ENCODE measurements at places on chromosomes 2 and 18.

GRCh38 chr2:47225061-47225783 is 70.1 kb upstream of the STPG4 start:
- DNase-seq = peak; percentile 51

DNA sequence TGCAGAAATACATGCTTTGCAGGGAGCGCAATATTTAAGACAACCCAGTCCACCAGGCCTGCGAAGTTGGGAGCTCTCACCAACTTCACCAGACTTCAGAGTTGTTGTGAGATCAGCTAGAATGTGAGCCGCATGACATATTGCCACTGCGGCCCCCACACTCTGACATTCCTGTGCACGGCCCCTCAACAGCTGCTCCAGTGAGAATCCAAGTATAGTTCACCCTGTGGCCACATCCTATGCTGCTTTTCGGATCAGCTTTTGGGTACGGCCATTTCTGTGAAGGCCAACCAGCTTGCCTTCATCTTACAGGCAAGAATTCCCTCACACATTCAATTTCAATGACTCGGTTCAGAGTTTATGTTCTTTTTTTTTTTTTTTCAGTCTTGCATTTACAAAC is 177.8 kb downstream of the SOX11 start:
- DNase-seq = no peak

- DNase-seq = no peak
Measured at GRCh38 chr2:228827056-228827700, 443.9 kb downstream of the PID1 start.

DNA sequence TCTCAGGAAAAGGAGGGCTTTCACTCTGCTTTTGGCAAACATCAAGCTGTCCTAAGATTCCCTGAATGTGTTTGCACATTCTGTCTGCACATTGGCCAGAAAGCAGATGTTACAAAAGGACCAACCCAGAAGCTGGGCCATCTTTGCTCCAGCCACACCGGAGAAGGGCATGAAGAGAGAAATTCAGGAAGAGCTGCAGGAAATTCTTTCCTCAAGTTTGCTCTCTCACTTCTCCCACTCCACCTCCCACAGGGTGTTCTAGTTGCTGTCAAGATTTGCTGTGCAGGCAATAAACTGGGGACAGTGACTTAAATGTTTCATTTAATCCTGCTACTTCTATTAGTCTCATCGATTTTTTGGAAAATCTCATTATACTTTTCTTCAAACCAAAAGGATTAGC is 137.7 kb upstream of the UNC80 start:
- no peak for DNase-seq

- DNase-seq = no peak
Measured at GRCh38 chr2:176560296-176560695, 291.1 kb downstream of the MTX2 start.

GRCh38 chr2:39696101-39696553 is 30.4 kb downstream of the TMEM178A start:
- DNase-seq = peak; percentile 66

GRCh38 chr18:23805898-23806297 is 116.6 kb downstream of the LAMA3 start:
- no peak for DNase-seq

- DNase-seq = no peak
Measured at GRCh38 chr2:199196686-199197085, 261.1 kb downstream of the SATB2 start.

GRCh38 chr2:10406491-10407188 is 41.5 kb downstream of the ODC1 start:
- no peak for DNase-seq

DNA sequence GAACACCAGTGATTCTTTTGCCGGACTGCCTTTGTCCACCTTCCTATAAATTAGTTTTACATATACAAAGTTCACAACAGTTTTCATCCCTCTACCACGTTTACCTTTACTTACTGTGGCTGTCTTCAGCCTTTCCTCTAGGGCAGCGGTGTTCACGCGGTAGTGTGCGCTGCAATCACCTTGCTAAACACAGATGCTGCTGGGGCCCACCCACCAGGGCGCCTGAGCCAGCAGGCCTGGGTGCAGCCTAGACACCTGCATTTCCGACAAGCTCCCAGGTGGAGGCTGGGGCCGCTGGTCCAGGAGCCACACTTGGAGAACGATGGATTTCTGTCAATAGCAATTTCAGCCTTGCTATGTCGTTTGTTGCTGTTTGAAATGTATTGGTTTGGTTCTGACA is 83.1 kb downstream of the NDUFA10 start:
- DNase-seq = no peak

DNA sequence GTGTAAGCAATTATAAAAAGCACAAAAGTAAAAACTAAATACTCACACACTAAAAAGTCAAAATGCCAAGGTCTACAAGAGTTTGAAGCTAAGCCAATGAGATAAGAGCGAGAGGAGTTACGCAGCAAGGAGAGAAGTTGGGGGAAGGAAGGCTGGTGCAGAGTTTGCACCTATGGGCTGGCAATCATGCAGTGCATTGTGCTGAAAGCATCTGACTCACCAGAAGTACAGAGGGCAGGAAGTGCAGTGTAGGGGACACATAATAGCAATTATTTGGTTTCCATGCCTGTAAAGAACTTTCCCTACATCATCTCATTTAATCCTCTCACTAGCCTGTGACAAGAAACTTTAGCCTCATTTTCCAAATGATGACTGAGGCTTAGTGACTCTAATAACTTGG is 142.7 kb upstream of the KYNU start:
- DNase-seq = no peak

GRCh38 chr2:215277944-215278343 is 33.9 kb upstream of the ATIC start:
- no peak for DNase-seq

DNA sequence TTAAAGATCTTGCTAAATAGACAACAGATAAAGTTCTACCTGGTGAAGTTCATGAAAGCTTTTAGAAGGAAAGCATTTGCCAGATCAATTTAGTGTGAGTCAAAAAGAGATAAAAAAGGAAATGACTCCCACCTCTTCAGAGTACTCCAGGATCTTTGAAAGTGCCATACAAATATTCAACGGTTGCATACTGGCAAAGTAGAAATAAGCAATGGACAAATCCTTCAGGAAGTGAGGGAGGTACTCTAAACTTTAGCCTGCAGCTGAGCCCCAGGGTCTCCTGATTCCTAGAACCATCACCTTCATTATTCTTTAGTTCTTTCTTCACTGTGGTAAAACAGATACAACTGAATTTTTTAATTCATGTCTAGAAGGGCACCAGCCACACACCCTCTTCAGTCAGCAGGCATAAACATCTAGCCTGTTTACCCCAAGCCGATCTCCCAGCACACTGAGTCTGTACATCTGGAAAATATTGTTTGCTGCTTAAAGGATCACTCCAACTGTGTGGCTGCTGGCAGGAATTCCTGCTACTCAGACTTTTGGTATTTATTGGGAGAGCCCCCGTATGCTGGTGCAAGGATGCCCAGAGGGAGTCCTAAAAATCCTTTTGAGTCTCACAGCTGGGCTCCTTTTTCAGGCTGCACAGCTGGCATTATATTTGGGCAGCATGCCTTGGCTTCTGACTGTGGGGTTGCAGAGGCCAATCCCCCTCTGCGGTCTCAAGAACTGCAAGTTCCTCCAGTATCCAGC is 72.3 kb upstream of the SESTD1 start:
- no peak for DNase-seq

DNA sequence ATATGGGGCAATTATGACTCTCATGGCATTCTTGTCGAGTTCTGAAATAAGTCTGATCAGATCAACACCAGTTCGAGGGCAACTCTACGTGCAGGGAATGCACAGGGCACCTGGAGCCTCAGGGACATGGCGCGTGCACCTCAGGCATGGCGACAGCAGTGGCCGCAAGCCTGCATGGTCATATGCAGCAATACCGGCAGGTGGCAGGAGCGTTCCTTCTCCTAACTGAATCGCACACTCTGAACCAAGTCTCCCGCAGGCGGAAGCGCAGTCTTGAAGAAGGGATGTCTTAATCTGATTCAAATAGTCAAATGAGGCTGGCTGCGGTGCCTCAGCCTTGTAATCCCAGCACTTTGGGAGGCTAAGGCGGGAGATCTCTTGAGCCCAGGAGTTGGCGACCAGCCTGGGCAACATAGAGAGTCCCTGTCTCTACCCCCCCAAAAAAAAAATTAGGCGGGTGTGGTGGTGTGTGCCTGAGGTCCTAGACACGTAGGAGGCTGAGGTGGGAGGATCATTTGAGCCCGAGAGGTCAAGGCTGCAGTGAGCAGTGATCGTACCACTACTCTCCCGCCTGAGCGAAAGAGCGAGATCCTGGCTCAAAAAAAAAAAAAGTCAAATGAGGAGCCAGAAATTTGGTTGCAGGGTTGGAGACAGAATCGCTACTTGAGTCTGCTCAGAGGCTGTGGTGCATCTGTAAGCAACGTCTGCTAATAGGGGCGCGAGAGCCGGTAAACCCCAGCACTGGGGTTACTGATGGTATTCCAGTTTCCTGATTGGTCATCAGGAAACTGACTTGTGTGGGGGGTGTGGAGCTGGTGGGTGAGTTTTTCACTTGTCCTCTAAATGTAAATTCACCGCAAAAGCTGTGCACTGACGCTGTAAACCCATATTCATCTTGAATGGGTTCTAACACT is 28.8 kb downstream of the FHL2 start:
- DNase-seq = peak; percentile 50

DNA sequence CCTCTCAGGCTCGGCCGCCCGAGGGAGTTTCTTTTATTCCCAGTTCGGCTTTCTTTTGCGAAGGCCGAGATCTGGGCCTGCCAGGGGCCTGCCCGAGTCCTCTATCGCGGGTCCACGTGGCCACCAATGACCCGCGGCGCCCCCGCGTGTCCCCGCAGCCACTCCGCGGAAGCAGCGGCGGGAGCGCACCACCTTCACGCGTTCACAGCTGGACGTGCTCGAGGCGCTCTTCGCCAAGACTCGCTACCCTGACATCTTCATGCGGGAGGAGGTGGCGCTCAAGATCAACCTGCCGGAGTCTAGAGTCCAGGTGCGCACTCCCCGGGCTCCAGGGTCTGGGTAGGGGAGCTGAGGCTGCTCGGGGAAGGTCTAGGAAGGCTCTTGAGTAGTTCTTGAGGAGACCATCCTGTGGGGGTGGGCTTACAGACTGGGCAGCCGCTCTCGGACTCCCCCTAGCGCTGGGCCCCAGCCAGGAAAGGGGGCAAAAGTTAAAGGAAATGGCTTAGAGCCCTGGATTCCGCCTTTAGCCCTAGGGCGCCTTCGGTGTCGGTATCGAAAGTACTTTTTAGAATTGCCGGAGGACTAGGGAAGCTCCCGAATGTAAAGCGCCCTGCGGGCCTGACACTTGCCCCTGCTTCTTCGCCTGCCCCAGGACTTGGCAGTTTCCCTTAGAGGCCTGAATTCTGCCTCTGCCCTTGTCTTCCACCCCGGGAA is 3.4 kb downstream of the OTX1 start:
- DNase-seq = no peak

DNA sequence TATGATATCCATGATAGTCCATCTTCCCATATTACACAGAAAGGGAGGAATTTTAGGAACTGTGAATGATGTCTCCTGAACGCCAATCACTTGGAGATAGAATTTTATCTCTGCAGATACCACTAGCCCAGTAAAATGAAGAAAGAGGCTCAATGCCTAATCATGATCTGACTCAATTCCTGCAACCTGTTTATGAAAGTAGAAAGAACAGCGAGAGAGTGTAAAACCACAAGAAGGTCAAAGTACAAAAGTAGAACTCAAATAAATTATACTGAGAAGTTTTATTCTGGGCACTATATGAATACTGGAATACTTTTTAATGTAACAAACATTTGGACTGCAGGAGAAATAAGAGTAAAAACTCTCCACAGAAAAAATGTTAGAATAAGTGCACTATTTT is 892.1 kb upstream of the DDX18 start:
- DNase-seq = no peak

DNA sequence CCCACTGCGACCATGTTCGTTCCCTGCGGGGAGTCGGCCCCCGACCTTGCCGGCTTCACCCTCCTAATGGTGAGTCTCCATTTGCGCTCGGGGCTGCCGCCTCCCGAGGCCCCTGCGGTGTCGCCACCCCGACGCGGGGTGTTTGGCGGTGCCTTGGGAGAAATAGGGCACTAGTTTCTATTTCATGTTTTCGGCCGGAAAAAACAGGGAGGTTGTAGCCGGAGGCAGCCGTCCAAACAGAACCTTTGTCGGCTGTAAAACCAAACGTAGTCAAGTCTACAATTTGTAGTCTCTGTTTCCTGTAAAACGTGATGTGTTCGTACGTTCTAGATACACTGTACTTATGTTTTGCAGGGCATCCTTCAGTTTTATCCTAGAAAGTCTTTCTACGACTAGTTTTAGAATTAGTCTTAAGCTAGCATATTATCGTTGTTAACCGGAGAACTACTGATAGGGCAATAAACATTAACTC is 290 bp downstream of the PSMG2 start:
- no peak for DNase-seq

- DNase-seq = no peak
Measured at GRCh38 chr2:74333175-74333574, 10.0 kb downstream of the SLC4A5 start.

GRCh38 chr2:16487686-16488085 is 177.9 kb downstream of the CYRIA start:
- no peak for DNase-seq

- no peak for DNase-seq
Measured at GRCh38 chr2:205681401-205682238, 681 bp upstream of the NRP2 start.

GRCh38 chr18:13823707-13824395 is at the start of gene MC5R:
Gene MC5R, plus strand, starts transcription at chr18:13824149. Its CDS starts 1,617 bp downstream, at chr18:13825766.
- no peak for DNase-seq

GRCh38 chr2:48856144-48856543 is 100.6 kb upstream of the LHCGR start:
- DNase-seq = no peak

GRCh38 chr2:37993143-37993542 is 68.1 kb downstream of the RMDN2 start:
- no peak for DNase-seq

GRCh38 chr2:579351-579886 is 97.8 kb downstream of the TMEM18 start:
- no peak for DNase-seq

DNA sequence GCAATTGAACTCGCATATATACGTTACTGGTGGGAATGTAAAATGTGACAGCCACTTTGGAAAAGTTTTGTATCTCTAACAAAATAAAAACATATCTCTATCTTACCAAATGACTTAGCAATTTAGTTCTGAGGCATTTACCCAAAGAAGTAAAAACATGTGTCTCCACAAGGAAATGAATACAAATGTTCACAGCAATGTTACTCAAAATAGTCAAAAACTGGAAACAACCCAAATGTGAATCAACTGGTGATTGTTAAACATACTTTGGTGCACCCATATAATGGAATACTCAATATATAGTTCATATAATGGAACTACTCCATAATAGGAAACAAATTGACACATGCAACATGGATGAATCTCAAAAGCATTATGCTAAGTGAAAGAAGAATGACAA is 70.4 kb upstream of the DNER start:
- DNase-seq = no peak

GRCh38 chr18:67010919-67011318 is 407.0 kb upstream of the CDH19 start:
- no peak for DNase-seq

DNA sequence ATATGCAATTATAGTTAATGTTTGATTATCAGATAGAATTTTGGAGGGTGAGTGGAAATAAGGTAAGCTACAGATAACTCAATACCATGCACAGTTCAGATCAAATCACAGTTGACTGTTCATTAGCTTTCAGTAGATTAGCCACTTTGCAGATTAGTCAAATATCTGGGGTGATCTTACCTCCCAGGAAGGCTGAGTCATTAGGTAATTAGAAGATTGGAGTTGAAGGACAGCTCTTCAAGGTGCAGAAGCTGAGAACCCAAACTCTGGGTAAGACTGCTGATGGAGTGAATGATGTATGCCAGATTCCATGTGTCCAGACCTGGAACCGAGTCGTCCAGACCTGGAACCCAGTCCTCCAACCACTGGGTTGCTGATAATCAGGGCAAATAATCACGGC is 262.8 kb upstream of the UBE2E3 start:
- no peak for DNase-seq
